Erythroblast (primary cell): ENCODE measurements at places on chromosomes 3 and 15.

- no peak for DNase-seq
Measured at GRCh38 chr15:70035719-70036077, 62.0 kb downstream of the TLE3 start.

DNA sequence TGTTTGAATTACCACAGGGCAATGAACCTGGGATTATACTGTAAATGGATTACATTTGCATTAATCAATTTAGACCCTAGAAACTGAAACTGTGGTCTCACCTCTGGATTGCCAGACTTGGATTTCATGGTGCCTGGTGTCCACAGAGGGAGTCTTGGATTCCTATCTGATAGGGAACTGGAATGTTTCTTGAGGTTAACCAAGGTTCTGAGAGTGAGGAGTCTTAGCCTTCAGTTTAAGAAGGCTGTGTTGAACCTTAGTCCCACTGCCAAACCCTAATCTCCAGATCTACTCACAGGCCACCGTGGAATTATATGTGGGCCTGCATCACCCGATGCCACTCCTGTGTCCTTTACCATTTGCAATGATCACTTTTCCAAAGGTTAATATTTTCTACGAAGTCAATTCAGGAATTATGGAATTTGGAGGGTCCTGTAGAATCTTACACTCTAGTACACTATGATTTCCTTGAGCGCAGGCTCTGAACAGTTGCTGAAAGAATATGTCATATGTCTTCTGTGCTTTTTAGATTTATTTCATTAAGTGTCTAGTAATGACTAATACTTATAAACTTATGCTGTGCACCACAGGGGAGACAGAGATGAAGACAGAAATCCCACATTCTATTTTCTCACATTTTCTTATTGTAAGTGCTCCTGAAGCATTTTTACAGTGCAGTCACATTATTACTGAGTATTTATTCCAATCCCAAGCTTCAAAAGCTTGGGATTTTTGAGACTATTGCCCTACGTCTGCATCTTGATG is 87.9 kb downstream of the EFL1 start:
- DNase-seq, result no peak

GRCh38 chr3:153595186-153595815 is 433.3 kb downstream of the RAP2B start:
- DNase-seq, result peak; percentile 2

- DNase-seq, result no peak
Measured at GRCh38 chr15:56076640-56077039, 83.2 kb upstream of the NEDD4 start.

- DNase-seq, result peak; percentile 42
Measured at GRCh38 chr3:133833880-133834620, 28.4 kb downstream of the SRPRB start.

DNA sequence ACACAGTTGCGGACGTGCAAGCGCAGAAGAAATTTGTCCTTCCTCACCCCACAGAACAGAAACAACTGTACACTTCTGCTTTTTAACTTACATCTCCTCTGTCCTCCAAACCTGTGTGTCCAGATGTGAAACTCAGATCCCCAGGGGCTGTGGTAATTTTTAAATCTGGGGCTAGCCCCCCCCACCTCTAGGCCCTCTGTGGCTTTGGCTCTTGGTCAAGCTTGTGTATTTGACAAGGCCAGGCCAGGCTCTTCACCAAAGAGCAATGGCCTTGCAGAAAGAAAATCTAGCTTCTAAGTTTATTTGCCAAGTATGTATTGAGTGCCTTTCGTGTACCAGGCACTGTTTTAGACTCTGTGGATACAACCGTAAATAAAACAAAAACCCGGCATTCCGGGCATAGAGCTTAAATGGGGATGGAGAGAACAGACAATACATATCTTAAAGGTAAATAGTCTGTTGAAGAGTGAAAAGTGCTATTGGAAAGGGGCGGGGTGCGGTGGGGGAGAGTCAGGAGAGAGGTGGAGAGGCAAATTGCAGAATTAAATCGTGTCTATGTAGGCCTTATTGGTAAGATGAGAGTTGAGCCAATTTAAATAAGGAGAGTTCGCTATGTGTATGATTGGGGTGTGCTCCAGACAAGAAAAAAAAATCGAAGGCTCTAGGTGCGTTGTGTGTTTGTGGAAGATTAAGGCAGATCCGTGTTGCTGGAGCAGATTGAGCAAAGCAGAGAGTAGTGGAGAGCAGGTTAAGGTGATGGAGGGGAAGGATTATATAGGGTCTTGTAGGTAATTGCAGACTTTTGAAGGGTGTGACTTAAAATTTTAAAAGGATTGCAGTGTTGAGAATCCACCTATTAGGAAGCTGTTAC is 781 bp upstream of the DPH6 start:
- no peak for DNase-seq

- DNase-seq, result no peak
Measured at GRCh38 chr3:128236657-128237056, 83.4 kb downstream of the EEFSEC start.

- no peak for DNase-seq
Measured at GRCh38 chr3:112395181-112395895, 62.4 kb downstream of the CD200 start.

DNA sequence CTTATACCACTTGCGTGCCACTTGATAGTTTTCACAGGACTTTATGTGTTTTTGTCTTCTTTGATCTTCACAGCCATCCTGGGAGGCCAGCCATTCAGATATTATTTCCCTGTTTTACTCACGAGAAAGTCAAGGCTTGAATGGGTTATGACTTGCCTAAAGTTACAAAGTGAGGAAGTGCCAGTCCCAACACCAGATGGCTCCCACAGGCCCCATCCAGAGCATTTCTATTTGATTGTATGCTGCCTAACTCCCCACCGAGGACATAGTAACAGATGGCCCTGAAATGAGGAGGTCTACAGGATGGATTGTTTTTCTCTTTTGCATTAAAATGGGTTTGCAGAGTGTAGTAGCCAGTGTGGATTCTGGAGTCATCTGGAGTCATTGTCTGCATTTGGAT is 74.5 kb downstream of the SPTSSB start:
- no peak for DNase-seq

GRCh38 chr3:29268651-29269050 is 12.2 kb upstream of the RBMS3 start:
- no peak for DNase-seq

DNA sequence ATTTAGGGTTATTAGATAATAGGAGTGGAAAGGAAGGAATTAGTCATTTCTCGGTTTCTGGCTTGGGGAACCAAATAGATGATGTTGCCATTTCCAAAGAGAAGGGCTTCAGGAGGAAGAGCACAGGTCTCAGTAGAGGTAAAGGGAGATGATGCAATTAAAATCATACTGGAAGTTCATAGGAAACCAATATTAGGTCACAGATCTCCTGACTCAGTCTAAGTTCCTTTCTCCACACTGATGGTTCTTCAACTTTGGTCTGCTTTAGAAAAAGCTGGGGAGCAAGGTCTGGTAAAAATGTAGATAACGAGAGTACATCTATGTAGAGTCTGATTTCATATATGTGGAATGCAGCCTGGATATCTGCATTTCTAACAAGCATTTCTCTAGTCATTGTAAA is 130.9 kb downstream of the POLQ start:
- no peak for DNase-seq

- DNase-seq, result no peak
Measured at GRCh38 chr3:4885316-4885715, 93.9 kb upstream of the BHLHE40 start.

- DNase-seq, result no peak
Measured at GRCh38 chr3:17573396-17573795, 169.0 kb downstream of the TBC1D5 start.

DNA sequence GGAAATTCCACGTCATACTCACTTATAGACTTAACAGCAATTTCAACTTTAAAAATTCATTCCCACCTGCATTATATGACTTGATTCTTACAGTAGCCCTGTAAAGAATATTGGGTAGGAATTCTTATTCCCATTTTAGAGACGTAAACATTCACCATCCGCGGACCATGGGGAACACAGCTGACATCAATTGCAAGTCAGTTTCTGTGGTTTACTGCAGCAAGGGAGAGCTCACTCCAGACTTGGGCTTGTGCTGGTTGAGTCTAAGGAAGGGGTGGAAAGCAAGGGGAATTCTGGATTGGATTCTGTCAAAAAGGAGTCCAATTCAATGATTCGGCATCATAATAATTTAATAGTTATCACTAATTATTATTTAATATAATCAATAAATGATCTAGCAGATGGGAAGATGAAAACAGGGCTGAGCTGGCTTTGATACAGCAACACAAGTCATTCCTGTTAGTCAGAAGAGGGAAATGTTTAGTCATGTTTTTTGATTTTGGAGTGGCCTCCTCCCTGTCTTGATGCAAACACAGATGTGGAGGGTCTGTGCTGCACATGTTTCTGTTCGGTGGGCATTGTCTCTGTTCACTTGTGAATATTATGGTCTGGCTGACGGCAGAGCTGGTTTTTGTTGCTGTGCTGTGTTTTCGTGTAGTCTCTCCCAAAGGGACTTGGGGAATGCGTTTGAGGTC is 9.7 kb downstream of the LIPC start:
- DNase-seq, result no peak

- no peak for DNase-seq
Measured at GRCh38 chr15:100037901-100038300, 303.9 kb downstream of the ADAMTS17 start.

DNA sequence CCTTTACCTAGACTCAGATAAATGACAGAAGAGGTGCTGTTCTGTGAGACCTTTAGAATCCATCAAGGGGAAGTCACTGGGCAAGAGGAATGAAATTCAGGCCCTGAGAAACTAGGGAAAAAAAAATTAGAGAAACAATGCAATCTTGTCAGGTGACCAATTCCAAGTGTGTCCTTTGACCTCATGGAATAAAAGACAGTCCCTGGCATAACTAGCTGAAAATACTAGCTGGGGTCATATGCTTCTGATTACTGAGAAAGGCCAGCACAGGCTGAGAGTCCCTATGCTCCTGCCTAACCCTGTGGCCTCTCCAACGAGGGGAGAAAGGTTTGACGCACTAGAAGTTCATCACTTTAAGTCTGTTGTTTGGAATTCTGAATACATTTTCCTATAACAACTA is 167.3 kb downstream of the XXYLT1 start:
- DNase-seq, result no peak

DNA sequence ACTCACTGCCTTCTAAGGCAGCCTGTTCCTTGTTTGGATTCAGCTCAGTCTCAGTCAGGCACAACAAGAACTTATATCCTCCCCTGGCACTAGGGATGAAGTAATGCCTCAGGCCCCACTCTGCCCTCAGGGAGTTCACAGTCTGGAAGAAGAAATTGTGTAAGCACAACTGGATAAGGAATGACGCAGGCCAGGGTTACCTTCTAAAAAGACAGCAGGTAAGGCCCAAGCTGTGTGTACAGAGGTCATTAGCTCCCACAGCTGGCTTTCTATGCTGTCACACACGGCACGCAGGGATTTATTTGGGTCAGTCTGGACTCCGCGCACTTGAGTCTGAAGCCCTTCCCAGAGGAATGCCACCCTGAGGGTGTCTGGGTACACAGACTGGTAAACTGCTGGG is 82.9 kb downstream of the IQSEC1 start:
- no peak for DNase-seq

DNA sequence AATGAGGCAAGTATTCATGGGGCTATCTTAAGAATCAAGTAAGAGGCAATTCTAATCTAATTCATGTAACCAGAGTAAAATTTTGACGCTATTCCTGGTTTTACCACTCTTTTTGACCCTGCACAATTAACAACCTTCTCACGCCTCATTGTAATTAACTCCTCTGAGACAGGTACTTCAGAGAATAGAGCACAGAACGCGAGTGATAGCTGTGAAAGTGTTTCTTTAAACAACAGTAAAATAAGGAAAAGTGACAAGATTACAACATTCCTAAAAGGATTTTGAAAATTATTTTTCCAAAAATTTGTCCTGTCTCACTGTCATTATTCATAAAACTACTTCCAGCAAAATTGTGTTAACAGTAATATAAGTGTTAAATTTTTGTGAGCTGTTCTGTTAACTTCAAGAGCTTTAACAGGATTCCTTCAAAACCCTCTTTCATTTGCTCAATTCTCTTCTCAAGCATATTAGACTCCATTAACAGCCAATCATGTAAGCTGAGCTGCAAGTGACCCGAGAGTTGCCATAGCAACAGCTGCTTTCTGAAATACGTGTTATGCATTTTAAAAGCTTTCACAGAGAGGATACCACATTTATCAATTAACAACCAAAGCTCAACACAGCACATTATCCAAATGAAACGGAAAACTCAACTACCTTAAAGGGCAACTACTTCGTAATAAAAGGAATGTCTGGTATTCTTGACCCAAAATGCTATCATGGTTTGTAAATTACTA is 93.1 kb downstream of the STAG1 start:
- no peak for DNase-seq

- no peak for DNase-seq
Measured at GRCh38 chr15:90209591-90209990, 8.5 kb downstream of the SEMA4B start.

DNA sequence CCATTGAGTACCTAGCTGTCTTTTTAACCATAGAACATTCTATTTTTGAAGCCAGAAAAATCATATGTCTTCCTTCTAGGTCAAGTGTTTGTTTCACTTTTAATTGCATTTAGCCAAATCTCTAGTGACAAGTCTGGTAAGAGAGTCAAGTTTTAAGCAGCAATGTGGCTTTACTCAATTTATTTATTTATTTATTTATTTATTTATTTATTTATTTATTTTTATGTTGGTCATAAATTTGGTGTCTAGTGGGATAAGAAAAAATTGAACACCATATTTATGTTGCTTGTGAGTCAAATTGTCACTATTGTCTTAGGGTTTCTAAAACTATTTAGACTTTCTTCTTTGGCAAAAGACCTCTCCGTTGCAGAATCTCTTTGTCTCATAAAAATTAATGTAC is 174.5 kb upstream of the BCHE start:
- no peak for DNase-seq

DNA sequence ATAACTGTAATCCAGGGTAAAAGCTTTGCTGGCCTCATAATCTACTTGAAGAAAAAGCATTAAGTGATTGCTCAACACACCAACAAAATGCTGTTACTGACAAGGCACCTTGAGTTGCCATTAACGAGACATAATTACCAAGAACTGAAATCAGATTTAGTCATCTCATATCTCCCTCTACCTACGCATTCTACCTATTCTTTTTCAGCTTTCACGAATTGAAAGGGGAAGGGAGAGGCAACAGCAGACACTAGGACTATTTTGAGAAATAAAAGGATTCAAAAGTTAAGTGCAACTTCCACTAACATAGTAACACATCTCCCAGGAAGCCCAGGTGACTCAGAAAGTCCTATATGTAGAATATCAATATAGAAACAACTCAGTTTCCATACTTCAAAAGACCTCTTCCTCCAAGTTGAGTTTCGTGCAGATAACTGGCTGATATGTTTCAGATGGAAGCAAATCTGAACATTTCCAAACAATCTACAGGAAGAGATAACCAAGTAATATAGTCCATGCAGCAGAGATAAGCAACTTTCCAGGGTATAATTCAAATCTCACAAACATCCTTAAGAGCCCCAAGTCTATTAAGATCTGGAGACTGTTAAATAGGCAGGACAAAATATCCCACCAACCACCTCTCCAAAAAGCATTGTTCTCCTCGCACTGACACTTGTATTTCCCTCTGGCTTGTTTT is 1.9 kb downstream of the OSBPL10 start:
- no peak for DNase-seq
